Renal cortex interstitium (tissue), 15 donors: ENCODE measurements at places on chromosomes 2 and 18. TPM values are rescaled to one million over a fixed set of nuclear protein-coding genes. Genes with fewer than 3 reads are reported as not detected.

The TMEM247 gene
- not detected for polyA plus RNA-seq

The KCNG2 gene
- polyA plus RNA-seq = 0.45 TPM

The FN1 gene
- polyA plus RNA-seq = 503 TPM

The MSTN gene
- polyA plus RNA-seq = 2.3 TPM

The AQP12B gene
- polyA plus RNA-seq = 0.51 TPM

The FMNL2 gene
- 110 TPM for polyA plus RNA-seq

The SPP2 gene
- polyA plus RNA-seq = not detected

The SPC25 gene
- polyA plus RNA-seq = 24.9 TPM

The C2orf66 gene
- 0.37 TPM for polyA plus RNA-seq

The IL1RN gene
- polyA plus RNA-seq = 1.2 TPM
